ENCODE measurements at places on chromosomes 16 and 17. TPM values are rescaled to one million over a fixed set of nuclear protein-coding genes. Genes with fewer than 3 reads are reported as not detected.
A peak's percentile ranks its signal among the peaks of the same experiment; 100 is the strongest.

DNA sequence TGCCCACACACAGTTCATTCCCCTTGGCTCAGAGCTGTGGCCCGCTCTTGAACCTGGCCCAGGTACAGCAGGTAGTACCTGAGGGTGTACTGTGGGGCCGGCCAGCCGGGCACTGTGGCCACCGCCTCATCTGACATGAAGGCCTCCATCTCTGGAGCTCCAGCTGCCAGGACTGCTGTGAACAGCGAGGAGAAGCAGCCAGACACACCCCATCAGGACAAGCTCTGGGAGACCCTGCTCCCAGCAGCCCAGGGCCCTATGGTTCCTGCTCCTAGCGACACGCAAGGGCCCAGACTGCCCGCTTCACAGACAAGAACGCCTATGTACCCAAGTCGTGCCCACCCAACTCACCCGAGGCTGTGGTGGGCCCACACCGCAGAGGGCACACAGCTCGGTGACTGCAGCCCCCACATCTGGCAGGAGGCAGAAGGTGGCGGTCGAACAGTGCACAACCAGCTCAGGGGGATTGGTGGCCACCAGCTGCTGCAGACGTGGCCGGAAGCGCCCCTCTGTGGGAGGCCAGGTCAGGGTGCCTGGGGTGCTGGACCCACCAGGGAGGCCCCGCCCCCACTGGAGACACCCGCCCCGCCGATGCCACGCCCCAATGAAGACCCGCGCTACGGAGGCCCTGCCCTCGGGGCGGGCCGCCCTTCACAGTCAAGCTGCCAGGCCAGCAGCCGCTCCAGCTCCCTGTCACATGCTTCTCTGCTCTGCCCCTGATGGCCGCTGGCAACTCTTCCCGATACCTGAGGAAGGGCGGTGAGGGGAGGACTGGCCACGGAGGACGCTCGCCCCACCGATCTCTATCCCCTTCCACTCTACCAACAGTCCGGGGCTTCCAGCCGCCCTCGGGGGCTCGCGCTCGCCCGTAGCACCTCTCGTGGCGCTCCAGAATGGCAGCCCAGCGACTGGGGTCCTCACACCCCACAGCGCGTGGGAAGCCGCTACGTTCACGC lies 1.1 kb upstream of the STUB1 start:
- DNase-seq: peak; percentile 82

- no peak for DNase-seq
Measured at GRCh38 chr16:59593194-59593661, 859.1 kb upstream of the GOT2 start.

DNA sequence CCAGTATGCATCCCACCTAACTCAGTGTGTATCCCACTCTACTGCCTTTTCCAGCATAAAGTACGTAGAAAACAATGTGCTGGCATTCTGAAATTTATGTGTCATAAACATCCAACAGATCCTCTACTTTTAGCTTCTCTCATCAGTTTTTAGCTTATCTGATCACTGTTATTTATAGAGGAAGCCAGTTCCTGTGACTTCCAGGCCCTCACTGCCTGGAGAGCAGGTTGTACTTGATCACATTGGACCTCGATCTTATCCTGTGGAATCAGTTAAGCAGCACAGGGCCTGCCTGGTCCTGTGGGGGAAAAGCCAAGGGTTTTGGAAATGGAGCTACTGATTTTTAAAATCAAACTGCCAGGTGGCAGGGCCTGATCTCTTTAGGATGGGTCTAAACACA lies 30.8 kb downstream of the PRSS54 start:
- no peak for DNase-seq

CCL11 gene
- total RNA-seq: 4.9 TPM

GRCh38 chr16:77450790-77451487 lies 16.1 kb upstream of the ADAMTS18 start:
- DNase-seq: no peak

PIK3R5 gene
- 1.1 TPM for total RNA-seq

GRCh38 chr17:50169121-50169764 lies 3.4 kb downstream of the SGCA start:
- DNase-seq: peak; percentile 57

- DNase-seq: no peak
Measured at GRCh38 chr17:11487469-11487868, 110.8 kb upstream of the DNAH9 start.

DNA sequence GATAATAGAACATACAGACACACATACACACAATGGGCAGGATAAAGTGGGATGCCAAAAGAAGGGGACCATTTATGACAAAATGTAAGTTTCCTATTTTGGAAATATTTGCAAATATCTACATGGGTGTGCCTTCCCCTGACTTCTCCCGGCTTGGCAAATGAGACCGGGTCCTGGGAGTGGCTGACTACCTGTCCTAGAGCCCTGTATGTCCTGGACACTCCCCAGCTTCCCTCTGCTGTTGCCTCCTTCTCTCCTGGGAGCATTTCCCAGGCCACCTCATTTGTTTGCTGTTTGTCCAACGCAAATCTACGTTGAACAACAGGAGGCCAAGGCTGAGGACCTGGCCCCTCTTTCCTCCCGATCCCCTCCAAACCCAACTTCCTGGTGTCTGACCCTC lies 16.9 kb downstream of the PECAM1 start:
- no peak for DNase-seq

- DNase-seq: no peak
Measured at GRCh38 chr16:14667347-14668266, 26.5 kb downstream of the PLA2G10 start.

DNA sequence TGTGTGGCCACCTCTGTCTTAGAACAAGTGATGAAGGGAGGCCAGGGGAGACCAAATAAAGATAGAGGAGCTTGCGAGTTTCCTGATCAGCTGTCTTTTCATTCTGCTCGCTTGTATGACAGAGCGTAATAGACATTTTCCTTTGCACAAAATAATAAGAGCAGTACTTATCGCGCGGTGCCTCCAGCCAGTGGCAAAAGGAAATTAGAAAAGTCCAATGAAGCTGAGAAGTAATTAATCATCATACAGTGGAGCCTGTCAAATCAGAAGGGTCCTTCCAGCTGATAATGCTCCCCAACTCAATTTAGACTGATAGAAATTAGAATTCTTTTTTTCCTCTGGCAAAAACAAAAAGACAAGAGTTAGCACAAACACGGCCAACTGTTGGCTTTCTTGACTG lies 307.0 kb upstream of the IRX5 start:
- no peak for DNase-seq

EPOP gene
- total RNA-seq: 0.80 TPM

ARHGAP23 gene
- total RNA-seq: 48.3 TPM

PLEKHG4 gene
- 0.37 TPM for total RNA-seq

DNA sequence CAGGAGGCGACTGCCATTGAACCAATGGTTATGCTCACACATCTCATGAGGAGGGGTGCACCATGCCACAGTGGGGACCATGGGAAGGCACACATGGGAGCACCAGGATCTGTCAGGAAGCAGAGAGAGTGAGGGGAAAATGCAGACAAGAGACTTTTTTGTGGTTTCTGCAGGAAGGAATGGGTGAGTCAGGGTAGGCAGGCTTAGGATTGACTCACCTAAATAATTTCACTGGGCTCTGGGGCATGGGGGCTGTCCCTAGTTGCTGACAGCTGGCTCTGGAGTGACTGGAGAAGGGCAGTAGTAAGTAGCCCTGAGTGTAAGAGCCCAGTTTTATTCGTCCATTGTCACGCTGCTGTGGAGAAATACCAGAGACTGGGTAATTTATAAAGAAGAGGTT lies 202.4 kb downstream of the AXIN2 start:
- DNase-seq: no peak

DNA sequence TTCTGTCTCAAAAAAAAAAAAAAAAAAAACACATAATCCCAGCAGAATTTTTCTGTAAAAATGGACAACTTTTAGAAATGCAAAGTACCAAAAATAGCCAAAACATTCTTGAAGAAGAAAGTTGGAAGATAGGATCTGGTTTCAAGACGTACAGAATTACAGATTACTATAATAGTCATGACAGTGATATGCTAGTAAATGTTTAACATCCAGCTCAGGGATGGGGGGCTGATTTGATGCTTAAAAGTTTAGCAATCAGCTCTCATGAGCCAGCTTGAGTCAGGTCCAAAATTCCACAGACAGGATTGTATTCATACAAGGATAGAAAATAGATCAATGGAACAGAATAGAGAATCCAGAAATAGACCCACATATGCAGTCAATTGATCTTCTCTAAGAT lies 100.5 kb downstream of the CYB561 start:
- DNase-seq: no peak

SYT17 gene
- total RNA-seq: 0.20 TPM

KIAA0753 gene
- 6.6 TPM for total RNA-seq

UMOD gene
- not detected for total RNA-seq

GRCh38 chr17:65518256-65518655 lies 43.2 kb downstream of the AXIN2 start:
- DNase-seq: no peak

DNA sequence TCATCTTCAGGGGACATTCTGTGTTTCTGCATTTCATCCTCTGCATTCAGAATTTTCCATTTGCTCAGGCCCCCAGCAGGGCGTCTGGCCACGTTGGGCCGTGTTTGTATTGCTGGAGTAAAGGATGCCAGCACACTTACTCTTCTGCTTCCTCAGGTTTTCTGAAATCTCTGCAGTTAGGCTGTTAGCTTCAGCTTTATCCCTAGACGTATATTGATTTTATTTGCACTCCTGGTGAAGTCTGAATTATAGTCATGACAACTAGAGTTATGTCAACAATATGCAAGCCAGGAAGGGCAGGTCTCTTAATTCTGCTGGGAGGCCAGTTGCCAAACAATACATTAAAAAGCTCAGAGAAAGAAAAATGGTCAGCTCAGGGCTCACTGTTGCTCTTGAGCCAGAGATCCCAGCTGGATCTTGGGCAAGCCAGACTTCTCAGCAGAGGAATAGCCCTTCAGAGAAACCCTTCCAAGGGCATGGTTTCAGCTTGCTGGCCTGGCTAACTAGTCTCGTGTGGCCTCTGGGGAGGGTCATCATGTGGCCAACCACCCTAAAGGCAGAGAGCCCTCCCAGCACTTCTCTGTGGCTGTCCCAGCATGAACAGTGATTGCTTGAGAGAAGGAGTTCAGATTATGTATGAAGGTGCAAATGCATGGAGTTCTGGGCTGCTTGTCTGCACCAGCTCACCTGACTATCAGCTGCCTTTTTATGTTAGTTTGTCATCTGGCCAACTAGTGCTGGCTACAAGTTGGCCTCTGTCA lies 110.2 kb upstream of the CACNG5 start:
- no peak for DNase-seq

GRCh38 chr16:67763066-67763465 lies 43.3 kb downstream of the RANBP10 start:
- DNase-seq: no peak

DNA sequence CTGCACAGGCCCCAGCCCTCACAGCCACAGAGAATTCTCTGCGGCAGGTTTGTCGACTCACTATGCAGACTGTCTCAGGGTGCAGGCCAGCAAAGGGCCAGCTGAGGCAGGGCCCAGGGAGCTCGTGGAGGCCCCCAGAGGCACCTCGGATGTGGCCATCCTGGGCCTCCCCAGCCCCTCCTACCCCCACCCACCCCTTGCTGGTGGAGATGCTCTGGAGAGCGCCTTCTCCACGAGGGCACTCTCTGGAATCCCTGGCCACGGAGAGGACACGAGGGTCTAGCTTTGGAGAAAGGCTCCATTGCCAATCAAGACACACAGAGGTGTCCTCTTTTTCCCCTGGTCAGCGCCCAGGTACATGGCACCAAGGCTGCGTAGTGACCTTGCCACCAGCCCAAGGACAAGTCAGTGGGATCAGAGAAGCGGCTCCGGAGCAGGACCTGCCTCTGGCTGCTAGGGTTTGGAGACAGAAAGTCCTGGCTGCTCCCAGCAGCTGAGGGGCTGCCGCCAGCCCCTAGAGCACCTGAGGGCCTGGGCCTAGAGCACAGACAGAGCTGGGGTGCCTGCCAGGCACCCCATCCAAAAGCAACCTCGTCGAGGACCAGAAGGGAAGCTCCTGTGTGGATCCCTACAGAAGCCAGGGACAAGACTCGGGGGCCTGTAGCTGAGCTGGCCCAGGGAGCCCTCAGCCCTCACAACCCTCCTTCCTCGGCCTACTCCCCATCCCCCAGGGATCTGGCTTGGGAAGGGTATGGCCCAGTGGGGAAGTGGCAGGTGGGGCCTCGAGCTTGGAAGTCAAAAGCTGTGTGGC lies 18.7 kb downstream of the ARL2BP start:
- no peak for DNase-seq

TSPAN10 gene
- total RNA-seq: 0.57 TPM

DNA sequence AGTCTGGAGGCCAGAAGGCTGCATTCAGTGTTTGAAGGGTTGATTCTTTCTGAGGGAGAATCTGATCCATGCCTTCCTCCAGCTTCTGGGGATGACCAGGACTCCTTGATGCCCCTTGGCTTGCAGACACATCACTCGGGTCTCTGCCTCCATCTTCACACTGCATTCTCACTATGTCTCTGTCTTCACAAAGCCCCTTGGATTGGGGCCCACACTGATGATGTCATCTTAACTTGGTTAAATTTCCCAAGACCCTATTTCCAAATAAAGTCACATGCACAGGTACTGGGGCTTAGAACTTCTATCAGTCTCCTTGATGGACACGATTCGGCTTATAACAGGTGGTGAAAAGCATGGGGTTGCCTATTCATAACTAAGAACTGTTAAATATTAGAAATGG lies 112.1 kb upstream of the MYOCD start:
- no peak for DNase-seq

WIPI1 gene
- total RNA-seq: 145 TPM

STARD3 gene
- 22.0 TPM for total RNA-seq

CDC42EP4 gene
- 87.6 TPM for total RNA-seq

SLFN5 gene
- total RNA-seq: 29.8 TPM

- DNase-seq: no peak
Measured at GRCh38 chr16:54459509-54460262, 173.1 kb upstream of the IRX3 start.

- DNase-seq: no peak
Measured at GRCh38 chr17:78774956-78775571, 7.0 kb downstream of the CYTH1 start.

DNA sequence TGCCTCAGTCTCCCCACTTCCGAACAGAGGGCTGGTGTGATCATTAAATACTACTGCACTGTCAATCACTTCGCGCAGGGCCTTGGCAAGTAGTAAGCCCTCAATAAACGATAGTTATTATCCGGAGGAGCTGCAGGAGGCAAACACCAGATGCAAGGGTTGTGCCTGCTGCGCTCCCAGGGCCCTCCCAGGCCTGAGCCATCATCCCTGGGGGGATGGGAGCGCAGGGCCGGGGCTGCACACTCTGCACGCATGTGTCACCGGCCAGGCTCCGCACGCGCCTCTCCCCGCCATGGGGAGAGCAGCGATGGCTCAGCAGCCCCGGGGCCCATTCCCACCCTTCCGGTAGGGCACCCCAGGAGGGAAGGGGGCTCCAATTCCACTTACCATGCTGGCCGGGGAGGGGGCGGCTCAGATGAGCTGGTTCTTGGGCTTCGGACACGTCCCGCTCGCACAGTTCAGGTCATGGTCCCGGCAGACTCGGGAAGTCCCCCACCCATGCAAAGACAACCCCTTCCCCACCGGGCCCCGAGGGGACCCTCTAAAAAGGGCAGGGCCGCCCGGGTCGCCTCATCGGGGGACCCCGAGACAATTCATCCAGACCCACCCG lies 681 bp downstream of the XPO6 start:
- peak; percentile 55 for DNase-seq

- DNase-seq: peak; percentile 99
Measured at GRCh38 chr16:30650369-30651123, at the start of gene PRR14. Gene PRR14 (plus strand): TSS chr16:30650960. CDS start chr16:30651646, 686 bp downstream.

- no peak for DNase-seq
Measured at GRCh38 chr17:48153691-48154358, 46.3 kb downstream of the SNX11 start.

CRISPLD2 gene
- 48.1 TPM for total RNA-seq

Measured in heart right ventricle (tissue), 16 donors.